Spleen (tissue), 13 donors: ENCODE measurements at places on chromosomes 3 and 15. TPM values are rescaled to one million over a fixed set of nuclear protein-coding genes. Genes with fewer than 3 reads are reported as not detected.

DNA sequence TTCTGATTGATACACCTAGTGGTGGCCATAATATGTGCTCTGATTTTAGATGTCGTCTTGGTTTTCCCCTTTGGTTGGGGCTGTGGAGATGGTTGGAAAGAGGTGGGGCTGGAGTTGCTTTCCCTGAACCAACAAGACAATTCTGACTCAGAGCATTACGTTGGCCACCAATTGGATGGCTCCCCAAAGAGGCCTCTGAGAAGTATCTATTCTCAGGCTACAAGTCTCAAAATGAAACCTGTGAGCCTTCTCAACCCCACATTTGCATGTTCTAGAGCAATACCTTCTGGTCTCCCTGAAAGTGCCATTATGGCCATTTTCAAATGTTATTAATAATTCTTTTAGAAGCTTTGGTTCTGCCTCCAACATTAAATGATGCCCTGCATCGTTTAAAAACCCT is 188.4 kb upstream of the WNT5A start:
- DNase-seq, result no peak
- no peak overlapping the region for H3K4me3 ChIP-seq
- no peaks in the 10 kb centered on the region for H3K4me1 ChIP-seq
- no peak overlapping the region for H3K27ac ChIP-seq

GRCh38 chr15:84736375-84736774 is 12.0 kb upstream of the ZNF592 start:
- no peaks in the 10 kb centered on the region for H3K27me3 ChIP-seq
- peaks cover 35% of the 10 kb centered on the region for H3K4me1 ChIP-seq
- peak; percentile 65 for DNase-seq

GRCh38 chr3:57646723-57647122 is 46.2 kb downstream of the DENND6A start:
- peaks cover 98% of the 10 kb centered on the region for H3K36me3 ChIP-seq
- no peak for DNase-seq
- no peaks in the 10 kb centered on the region for H3K4me1 ChIP-seq
- no peaks in the 10 kb centered on the region for H3K27me3 ChIP-seq

The GPR160 gene
- 33.8 TPM for total RNA-seq

DNA sequence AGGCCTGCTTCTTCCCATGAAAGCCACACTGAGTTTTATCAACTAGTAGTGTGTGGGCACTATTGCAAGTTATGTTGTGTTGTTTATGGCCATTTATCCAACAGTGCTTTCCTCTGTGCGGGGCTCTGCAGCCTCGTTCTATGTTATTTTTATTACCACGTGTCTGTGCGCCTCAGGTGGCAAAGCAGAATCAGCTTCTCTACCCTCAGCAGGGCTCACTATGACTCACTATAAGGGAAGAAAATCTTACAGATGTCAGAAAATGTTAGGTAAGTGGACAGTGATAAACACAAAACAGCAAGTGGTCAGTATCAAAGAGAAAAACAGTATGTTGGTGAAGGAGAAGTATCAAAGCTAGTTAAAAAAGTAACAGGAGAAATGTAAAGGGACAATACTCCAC is 61.4 kb downstream of the MOBP start:
- no peaks in the 10 kb centered on the region for H3K4me1 ChIP-seq
- DNase-seq, result no peak
- no peak overlapping the region for H3K27ac ChIP-seq
- H3K27me3 ChIP-seq, result peaks cover 6% of the 10 kb centered on the region

The LHFPL4 gene
- not detected for total RNA-seq

DNA sequence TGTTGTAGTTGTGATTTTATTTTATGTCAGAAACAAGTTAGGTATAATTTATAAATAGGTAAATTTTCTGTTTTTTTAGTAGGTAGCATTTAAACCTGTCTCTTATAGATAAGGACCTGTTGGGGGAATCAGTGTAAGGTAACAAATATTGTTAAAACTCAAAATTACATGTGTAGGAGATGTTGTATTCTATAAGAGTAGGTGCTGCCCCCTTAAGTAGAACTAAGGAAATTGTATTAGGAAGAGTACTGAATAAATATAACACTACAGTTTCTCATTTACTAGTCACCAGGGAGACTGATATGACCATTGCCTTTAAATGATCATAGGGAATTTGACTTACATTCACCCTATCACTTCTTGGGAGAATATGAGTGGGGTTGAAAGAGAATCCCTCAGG is 31.2 kb downstream of the SLC25A36 start:
- peaks cover 74% of the 10 kb centered on the region for H3K36me3 ChIP-seq
- no peak overlapping the region for H3K4me3 ChIP-seq
- no peaks in the 10 kb centered on the region for H3K27me3 ChIP-seq
- H3K4me1 ChIP-seq, result no peaks in the 10 kb centered on the region

DNA sequence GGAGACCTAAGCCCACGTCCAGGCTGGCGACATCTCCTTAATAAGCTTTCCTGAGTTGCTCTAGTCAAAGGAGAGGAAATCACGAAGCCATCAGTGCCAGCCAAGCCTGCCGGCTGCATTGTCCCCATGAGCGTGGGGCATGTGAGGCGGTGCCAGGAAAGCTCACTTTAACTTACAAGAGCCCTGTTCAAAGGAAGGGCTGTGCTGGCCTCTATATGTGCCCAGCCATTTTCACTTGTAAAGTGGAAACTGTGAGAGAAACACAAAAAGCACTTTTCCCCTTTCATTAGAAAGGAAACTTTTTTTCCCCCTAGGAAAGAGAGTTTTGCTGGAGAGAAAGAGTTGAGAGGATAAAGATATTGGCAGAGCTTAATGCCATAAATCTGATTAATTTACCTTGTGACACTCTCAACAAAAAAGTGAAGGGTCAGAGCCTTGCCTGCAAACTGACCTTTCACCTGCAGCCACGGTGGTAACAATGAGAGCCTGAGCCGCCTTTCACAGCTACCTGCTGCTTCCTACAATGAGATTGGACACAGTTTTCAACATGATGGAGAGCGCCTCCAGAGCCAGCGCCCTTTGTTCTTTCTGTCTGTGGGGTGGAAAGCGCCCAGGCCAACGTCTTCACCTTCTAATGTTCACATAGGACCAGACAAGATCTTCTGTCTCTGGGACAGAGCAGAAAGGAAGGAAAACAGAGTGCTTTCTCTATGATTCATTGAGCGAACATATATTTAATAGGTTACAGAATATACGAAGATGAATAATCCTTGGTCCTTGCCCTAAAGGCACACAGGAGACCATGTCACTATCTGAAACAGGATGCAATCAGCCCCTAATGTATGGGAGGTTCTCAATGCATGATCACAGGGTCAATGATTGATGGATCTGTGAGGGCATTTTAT is 233.1 kb upstream of the HES1 start:
- H3K27ac ChIP-seq, result no peak overlapping the region
- DNase-seq, result no peak
- no peak overlapping the region for H3K4me3 ChIP-seq
- no peaks in the 10 kb centered on the region for H3K36me3 ChIP-seq
- no peaks in the 10 kb centered on the region for H3K27me3 ChIP-seq
- H3K4me1 ChIP-seq, result no peaks in the 10 kb centered on the region
